ENCODE measurements at places on chromosomes 6 and 20. TPM values are rescaled to one million over a fixed set of nuclear protein-coding genes. Genes with fewer than 3 reads are reported as not detected.

DNA sequence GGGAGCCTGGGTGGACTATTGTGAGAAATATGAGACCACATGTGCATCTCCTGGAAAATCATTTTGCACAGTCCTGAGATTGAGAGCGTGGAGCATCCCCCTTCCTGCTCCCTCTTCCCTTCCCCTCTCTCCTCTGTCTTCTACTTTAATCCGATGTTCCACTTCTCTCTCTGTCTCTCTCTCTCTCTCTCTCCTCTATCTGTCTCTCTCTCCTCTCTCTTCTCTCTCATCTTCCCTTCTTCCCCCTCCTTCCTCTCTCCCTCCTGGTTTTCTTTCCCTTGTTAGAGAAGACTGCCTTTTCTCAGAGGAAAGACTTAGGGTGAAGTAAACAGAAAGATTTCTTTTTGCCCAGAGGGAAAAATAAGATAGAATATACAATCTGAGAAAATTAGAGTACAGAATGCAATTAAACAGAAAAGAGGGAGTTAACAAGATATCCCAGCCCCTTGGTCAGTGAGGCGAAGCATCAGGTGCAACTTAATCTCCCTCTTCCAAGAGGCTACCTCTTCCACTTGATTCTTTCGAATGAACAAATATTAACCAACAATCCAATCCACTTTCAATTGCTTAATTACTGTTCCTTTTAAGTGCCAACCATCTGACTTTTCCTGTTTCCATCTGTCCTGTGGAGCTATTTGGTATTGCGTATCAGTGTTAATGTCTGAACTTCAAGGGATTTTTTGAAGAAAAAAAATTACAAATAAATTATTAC lies 14.6 kb downstream of the KHDC1 start:
- DNase-seq, result no peak

DNA sequence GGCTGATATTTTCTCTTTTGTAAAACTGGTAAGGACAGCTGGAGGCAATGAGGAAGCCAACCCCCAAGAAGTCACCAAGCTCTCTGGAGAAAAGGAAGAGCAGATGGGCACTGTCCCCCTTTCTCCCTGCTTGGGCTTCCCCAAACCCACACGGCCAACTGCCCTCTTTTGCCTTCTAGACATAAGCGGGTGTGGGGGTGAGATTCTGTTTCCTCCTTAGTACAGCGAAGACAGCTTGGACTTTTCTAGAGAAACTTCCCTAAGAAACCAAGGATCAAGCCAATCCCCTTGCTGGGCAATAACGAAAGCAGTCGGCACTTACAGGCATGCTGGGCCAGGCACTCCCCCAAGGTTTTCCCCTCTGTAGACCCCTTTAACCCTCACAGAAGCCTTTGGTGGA lies 110.3 kb downstream of the CDC5L start:
- no peak for DNase-seq

DNA sequence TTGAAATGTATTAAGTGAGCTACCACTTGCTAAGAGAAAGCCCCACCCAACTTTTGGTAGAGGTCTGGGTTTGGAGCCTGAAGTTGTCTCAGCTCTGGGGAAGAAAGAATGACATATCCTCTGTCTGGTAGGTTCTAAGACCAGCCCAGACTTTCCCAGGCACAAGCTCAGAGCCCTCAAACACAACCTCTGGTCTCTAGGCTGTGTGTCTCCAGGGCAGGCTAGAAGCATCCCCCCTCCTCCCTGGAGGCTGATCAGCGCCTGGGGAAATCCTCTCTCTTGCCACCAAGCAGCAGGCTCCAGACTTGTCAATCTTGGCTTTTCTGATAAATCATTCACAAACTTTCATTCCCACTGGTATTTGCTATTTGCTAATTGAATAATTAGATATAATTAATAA lies 226.5 kb upstream of the CST7 start:
- no peak for DNase-seq

Gene MYB
- total RNA-seq, result 2.9 TPM

Gene ALDH8A1
- 3.3 TPM for total RNA-seq

DNA sequence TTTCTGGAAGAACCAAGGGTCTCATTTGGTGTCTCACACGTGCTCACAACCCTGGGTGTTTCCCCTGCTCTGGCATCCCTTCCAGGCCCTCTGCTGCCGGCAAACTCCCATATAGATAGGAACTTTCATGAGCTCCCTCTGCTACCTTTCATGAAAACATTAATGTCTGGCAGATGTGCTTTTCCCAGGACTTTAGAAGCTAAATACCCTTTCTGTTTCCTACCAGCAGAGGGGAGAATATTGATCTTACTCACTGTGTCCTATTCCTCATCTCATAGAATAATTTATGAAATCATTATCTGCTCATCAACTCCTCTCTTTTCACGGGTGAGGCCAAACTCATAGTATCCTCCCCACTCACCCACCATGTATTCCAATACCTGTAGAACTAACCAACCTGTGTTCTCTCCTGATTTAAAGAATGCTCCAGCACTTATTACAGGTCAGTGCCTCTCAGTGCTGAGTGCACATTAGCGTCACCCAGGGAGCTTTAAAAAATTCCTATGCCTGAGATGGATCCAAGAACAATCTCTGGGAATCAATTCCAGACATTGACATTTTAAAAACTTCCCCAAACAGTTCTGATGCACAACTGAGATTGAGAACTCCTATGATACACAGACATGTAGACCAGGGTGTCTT lies 298.5 kb upstream of the JAG1 start:
- no peak for DNase-seq

- DNase-seq, result no peak
Measured at GRCh38 chr20:50837532-50838321, 42.9 kb downstream of the BCAS4 start.

Gene CPXM1
- 7.3 TPM for total RNA-seq

- DNase-seq, result no peak
Measured at GRCh38 chr6:149049230-149049629, 268.3 kb upstream of the TAB2 start.

Gene TMEM170B
- total RNA-seq, result 51.8 TPM

Gene OPRM1
- total RNA-seq, result 1.2 TPM

Gene SEL1L2
- total RNA-seq, result 0.41 TPM

- DNase-seq, result no peak
Measured at GRCh38 chr6:9066726-9067125, 631.4 kb upstream of the SLC35B3 start.

DNA sequence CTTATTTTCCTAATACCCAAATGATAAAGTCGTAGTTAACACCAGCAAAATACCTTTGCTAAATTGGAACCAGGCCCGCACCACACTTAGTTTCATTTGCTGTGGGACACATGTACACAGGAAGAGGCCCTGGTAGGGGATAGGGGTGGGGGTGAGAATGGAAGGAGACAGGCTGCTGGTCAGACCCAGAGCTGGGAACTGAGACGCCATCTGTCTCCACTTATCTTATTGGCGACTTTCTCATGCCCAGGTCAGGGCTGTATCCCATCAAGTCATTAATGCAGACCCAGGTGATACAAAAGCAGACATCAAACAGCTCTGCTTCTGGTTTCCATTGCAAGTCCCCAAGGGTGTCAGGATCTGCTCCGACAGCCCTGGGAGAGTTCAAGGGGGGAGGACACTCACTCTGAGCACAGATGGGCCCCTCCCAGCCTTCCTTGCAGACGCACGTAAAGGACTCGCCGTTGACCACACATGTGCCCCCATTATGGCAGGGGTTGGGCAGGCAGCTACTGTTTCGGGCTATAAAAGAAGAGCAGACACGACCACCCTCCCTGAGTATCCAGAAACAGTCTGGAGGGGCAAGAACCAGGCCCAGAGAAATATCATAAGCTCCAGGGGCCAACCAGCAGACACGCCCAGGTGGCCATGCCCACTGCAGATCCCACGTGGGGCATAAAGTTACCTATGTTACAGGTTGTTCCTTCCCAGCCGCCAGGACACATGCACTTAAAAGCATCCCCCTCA lies 29.2 kb downstream of the JAG1 start:
- DNase-seq, result no peak

Gene ERGIC3
- 233 TPM for total RNA-seq

All from frontal cortex (tissue), 4 donors.